Fibroblast of skin of back (primary cell): ENCODE measurements at places on chromosomes 4 and X.
A peak's percentile ranks its signal among the peaks of the same experiment; 100 is the strongest.

DNA sequence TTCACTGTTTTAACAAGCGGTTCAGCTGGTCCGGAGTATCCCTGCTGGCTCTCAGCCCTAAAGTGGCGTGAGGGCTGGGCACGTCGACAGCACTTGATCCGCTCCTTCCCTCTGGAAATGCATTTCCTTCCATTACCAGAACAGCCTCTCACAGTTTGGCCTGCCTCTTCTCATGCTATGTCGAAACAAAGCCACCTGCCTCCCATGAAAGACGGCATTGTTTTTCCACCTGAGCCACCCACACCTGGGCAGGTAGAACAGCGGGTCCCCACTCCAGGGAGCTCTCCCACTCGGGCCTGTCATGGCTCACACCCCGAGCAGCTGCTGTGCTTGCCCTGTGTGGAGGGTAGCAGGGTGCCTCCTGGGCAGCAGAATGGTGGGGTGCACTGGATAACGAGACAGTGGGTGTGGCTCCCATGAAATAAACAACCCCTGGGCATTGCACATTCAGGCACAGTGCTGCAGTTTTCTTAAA lies 86.2 kb downstream of the FHDC1 start:
- no peak for DNase-seq

- no peak for DNase-seq
Measured at GRCh38 chr4:75612306-75612705, 18.0 kb downstream of the CDKL2 start.

DNA sequence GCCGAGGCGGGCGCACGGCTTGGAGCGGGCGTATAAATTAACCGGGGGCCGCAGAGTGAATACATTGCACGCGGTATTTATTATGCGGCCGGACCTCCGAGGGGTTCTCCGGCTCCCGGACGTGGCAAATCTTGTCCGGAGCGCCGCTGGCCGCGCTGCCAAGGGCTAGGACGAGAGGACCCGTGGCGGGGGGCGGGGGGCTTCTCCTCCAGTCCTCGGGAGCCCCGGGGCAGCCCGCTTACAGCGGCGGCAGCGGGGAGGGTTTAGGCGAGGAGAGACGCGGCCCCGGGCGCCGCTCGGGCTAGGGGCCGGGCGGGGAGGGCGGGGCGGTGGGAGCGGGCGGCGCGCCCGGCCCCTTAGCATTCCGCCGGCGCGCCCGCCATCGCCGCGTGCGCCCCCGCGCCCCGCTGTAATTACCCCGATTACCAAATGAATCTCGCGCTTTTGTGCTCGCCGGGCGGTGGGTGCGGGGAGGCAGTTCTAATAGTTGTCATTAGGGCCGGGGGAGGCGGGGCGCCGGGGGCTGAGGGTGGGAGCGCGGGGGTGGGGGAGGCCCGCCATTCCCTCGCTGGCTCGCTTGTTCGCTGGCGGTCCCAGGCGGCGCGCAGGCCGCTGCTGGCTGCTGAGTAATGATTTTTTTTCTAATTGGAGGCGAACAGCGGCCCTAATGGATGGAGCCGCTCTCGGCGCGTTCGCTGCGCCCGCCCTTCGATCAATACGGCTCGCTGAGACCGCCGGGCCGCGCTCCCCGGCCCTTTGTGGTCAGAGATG lies 276.6 kb downstream of the BCOR start:
- peak; percentile 34 for DNase-seq

- peak; percentile 65 for DNase-seq
Measured at GRCh38 chr4:78529569-78530209, 21.9 kb upstream of the ANXA3 start.

GRCh38 chr4:21592970-21593670 lies 355.5 kb downstream of the KCNIP4 start:
- DNase-seq, result no peak

GRCh38 chr4:155072417-155072816 lies 136.0 kb upstream of the NPY2R start:
- DNase-seq, result no peak

GRCh38 chr4:6924361-6924779 lies 14.7 kb downstream of the TBC1D14 start:
- no peak for DNase-seq

- DNase-seq, result no peak
Measured at GRCh38 chr4:143017210-143017609, 167.5 kb upstream of the USP38 start.

DNA sequence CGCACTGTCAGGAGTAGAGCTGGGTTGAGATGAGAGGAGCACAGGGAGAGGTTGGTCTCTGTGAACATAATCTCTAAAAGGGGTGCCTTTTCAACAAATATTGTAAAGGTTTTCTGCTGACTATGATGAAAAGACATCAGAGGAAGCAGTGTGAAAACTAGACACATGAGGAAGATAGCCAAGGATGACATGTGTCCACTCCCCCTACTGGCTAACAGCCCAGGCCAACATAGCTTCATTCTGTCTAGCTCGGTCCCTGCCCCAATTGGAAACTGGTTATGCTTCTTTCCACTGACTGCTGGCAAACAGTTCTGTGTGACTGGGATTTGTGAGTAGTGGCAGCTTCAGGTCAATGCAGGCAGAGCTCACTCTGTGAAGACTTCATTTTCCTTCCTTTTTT lies 115.4 kb upstream of the ESX1 start:
- DNase-seq, result peak; percentile 5

- peak; percentile 33 for DNase-seq
Measured at GRCh38 chr4:109207061-109207460, 95.4 kb downstream of the COL25A1 start.

DNA sequence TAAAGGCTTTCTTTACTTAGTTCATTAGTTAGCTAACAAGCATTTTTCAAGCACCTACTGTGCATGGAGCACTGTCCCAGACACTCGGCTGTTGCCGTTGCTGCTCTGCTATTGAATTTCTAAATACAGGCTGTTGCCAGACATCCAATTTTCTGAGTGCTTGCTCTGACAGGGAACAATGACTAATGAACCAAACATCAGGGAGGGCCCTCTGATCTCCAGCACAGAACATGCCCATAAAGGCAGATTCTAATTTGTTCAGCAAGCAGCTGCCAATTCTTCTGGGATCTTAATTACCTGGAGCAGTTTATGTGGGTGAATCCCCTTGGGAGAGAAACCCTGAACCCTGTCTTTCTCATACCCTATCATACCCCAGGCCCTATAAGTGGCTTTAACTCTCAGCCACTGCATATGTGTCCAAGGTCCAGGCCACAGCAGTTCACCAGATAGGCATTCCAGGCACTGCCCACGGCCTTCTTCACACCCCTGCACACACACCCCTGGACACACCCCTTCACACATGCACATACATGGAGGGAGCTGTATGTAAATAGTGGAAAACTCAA lies 27.9 kb downstream of the TSC22D3 start:
- peak; percentile 60 for DNase-seq

- DNase-seq, result peak; percentile 33
Measured at GRCh38 chr4:26719954-26720552, 136.2 kb downstream of the TBC1D19 start.

- DNase-seq, result peak; percentile 36
Measured at GRCh38 chr4:111602848-111603247, 542.4 kb upstream of the FAM241A start.

GRCh38 chr4:1785592-1785991 lies 7.5 kb upstream of the FGFR3 start:
- no peak for DNase-seq

DNA sequence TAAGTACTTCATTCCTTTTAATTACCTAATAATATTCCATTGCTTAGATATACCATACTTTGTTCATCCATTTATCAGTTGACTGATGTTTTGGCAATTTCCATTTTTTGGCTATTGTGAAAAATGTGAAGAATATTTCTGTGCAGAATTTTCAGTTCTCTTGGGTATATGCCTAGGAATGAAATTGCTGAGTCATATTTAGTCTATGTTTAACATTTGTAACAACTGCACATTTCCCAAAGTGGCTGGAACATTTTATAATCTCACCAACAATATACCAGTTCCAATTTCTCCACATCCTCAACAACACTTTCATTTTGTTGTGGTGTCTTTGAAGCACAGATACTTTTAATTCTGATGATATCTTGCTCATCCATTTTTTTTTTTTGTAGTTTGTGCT lies 215.5 kb downstream of the PDGFC start:
- peak; percentile 22 for DNase-seq

DNA sequence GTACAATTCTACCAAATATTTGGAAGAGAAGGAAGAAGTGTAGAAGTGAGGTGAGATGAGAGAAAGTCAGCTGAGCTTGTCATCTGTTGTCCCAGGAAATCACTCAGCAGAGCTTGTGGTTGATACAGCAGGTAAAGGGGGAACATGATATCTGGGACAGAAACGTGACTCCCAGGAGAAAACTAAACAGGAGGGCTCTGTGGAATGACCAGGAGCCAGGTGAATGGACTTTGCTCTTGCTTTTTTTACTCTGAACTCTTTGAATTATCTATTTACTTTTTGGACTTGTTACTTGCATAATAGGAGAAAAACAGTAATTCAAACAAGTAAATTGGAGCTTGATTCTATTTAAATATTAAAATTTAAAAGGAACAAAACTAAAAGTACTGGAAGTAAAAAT lies 555.6 kb upstream of the FRG1 start:
- DNase-seq, result no peak

DNA sequence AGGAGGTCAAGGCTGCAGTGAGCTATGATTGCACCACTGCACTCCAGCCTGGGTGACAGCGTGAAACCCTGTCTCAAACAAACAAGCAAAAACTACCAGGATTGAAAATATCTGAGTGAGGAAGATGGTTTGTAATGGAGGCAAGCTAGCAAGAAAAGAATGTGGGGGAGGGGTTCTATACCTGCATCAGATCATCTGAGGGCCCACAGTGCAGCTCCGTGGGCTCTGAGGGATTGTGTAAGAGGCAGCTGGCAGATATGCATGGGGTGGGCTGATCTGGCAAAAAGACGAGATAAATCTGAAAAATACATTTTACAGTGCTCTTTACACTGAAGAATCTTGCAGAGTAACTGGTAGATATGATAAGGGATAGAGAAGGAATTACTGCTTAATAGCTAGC lies 28.9 kb upstream of the CHRNA9 start:
- no peak for DNase-seq
